ENCODE measurements at places on chromosomes 11 and 22.
A peak's percentile ranks its signal among the peaks of the same experiment; 100 is the strongest.

GRCh38 chr22:41198027-41198580 lies 7.0 kb upstream of the L3MBTL2 start:
- DNase-seq: peak; percentile 31

GRCh38 chr11:297586-298405 lies 1.5 kb downstream of the IFITM5 start:
- no peak for DNase-seq

GRCh38 chr11:72767203-72768062 lies 15.2 kb upstream of the ARAP1 start:
- DNase-seq: no peak

DNA sequence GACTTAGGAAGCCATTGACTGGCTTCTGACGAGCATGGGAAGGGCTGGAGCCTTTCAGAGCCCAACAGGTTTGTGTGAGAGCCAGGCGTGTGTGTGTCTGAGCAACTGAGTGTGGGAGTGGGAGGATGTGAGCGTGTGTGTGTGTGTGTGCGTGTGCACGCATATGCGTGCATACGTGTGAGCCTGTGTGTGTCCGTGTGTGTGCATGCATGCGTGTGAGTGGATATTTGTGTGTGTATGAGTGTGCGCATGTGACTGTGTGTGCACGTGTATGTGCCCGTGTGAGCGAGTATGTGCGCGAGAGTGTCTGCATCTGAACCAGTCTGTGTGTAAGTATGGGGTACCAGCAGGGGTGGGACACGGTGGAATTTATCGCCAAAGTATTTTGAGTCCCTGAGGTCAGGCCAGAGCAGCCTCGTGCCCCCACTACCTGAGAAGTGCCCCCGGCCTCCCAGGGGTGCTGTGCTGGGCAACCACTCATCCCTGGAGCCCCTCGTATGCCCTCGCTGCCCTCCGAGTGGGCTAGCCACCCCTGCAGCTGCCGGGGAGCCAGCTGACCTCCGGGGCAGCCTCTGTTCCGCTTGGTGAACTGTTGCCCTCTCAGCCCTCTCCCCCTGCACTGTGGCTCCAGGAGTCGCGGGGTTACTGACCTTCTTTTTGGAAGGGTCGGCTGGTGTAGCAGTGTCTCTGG lies 38.5 kb downstream of the LRP5 start:
- no peak for DNase-seq

DNA sequence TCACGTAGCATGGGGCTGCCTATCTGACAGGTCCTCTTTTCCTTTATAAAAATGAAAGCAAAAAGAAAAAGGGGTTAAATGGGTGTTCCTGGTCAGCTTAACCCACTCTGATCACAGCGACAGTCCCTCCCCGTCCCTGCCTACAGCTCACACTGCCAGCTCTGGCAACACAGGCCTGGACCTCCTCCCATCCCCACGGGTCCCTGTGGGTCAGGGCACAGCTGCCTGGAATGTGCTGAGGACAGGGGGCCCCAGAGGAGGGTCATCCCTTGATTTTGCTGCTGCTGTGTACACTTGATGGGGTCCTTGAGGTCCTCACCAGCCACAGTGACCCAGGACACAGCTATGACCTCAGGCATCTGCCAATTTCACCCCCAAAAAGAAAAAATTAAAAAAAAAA lies 29.6 kb upstream of the CYP2D6 start:
- no peak for DNase-seq

GRCh38 chr11:78499971-78500370 lies 74.7 kb downstream of the NARS2 start:
- DNase-seq: peak; percentile 31

DNA sequence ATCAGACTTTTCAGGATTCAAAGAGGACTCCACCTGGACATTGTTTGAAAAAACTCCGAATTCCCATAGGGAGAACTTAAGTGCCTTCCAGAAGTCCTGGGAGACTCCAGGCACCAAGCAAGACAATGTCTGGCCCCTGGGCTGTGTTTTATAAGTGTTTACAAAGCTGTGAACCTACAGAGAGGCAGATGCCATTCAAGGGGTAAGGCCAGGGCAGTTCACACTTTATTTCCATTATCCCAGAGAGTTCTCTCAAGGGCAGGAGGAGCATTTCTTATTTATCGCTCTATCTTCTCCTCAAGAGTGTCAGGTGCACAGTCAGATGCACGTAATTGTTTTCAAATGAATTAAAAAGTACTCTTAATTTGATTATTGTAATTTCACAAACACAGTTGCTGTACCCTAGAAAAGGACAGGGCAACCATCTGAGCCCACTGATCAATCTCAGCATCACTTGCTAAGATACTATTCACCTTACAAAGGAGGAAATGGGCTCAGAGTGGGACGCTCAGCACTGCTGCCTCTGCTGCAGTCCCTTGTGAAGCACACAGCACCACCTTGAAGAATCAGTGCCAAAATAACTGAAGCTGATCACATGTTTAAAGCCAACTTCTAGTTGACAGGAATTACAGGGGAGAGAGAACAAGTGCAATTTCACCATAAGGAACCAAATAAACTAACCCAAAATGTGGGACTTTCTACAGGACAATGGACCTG lies 35.0 kb downstream of the RASSF10 start:
- no peak for DNase-seq

DNA sequence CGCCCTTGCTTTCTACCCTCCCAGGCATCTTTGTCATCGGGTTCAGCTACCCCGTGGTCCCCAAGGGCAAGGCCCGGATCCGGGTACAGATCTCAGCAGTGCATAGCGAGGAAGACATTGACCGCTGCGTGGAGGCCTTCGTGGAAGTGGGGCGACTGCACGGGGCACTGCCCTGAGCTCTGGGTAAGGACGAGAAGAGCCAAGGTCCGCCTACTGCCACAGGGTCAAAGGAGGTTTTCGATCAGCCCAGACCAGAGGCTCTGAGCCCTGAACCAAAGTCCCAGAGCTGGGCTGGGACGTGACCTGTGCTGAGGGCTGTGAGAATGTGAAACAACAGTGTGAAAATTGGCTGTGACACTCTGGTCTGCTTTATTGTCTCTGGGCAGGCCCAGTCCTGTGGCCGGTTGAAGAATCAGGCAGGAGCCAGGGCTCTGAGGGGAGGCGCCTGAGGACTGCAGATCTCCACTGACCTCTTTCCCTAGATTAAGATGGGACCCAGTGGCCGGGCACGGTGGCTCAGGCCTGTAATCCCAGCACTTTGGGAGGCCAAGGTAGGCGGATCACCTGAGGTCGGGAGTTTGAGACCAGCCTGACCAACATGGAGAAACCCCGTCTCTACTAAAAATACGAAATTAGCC lies 6.5 kb upstream of the GALR3 start:
- no peak for DNase-seq
